ENCODE measurements at places on chromosomes 13 and 19.

DNA sequence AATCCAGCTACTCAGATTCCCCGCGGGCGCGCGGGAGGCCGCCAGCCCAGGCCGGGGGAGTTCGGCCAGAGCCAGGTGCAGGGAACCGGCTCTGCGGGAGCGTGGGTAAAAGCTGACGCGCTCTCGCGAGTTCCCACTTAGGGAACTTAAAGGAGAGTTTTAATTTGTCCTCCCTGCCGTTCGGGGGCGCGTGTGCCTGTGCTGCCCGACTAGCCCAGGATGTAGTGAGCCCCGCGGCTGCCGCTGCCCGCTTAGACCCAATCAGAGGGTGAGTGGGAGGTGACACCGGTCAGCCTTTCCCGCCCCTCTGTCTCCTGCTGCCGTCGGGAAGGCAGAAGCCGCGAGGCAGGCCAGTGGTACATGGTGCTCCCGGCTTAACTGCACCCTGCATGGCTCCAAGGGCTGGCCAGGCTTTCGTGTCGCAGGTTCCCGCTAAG lies 36.0 kb upstream of the NEK3 start:
- H3K27me3 ChIP-seq, result no peaks in the 10 kb centered on the region
- H3K36me3 ChIP-seq, result no peaks in the 10 kb centered on the region
- H3K4me1 ChIP-seq, result peaks cover 22% of the 10 kb centered on the region
- peak overlapping the region; percentile 68 for H3K27ac ChIP-seq

GRCh38 chr19:5624018-5624663 lies 1.3 kb downstream of the SAFB start:
- H3K27ac ChIP-seq, result peak overlapping the region; percentile 97
- peak; percentile 19 for DNase-seq
- H3K36me3 ChIP-seq, result peaks cover 42% of the 10 kb centered on the region
- H3K4me3 ChIP-seq, result peak overlapping the region; percentile 44

- no peak overlapping the region for H3K27ac ChIP-seq
- no peak for DNase-seq
- H3K36me3 ChIP-seq, result no peaks in the 10 kb centered on the region
- H3K4me1 ChIP-seq, result no peaks in the 10 kb centered on the region
- H3K4me3 ChIP-seq, result no peak overlapping the region
These were observed 5.3 kb upstream of the ZNF497 start for GRCh38 chr19:58367698-58368454.

GRCh38 chr19:18834644-18834984 lies 2.9 kb downstream of the UPF1 start:
- H3K4me1 ChIP-seq, result peaks cover 64% of the 10 kb centered on the region
- H3K36me3 ChIP-seq, result peaks cover 11% of the 10 kb centered on the region
- H3K4me3 ChIP-seq, result no peak overlapping the region
- DNase-seq, result no peak
- H3K27me3 ChIP-seq, result no peaks in the 10 kb centered on the region

GRCh38 chr13:95181586-95181985 lies 119.7 kb downstream of the ABCC4 start:
- peaks cover 63% of the 10 kb centered on the region for H3K4me1 ChIP-seq
- H3K36me3 ChIP-seq, result no peaks in the 10 kb centered on the region
- no peak overlapping the region for H3K4me3 ChIP-seq
- H3K27me3 ChIP-seq, result no peaks in the 10 kb centered on the region
- no peak overlapping the region for H3K27ac ChIP-seq

- no peaks in the 10 kb centered on the region for H3K27me3 ChIP-seq
- H3K4me1 ChIP-seq, result peaks cover 31% of the 10 kb centered on the region
- no peak overlapping the region for H3K4me3 ChIP-seq
These were observed 58.4 kb upstream of the C13orf46 start for GRCh38 chr13:114032126-114032799.

- H3K4me1 ChIP-seq, result no peaks in the 10 kb centered on the region
- no peaks in the 10 kb centered on the region for H3K36me3 ChIP-seq
- H3K27me3 ChIP-seq, result no peaks in the 10 kb centered on the region
- H3K27ac ChIP-seq, result no peak overlapping the region
These were observed 97.2 kb upstream of the EDNRB start for GRCh38 chr13:78015782-78016181.

GRCh38 chr13:32802159-32802558 lies 214.1 kb upstream of the KL start:
- H3K4me3 ChIP-seq, result no peak overlapping the region
- no peak overlapping the region for H3K27ac ChIP-seq
- no peaks in the 10 kb centered on the region for H3K27me3 ChIP-seq
- no peak for DNase-seq

GRCh38 chr13:110914331-110915056 lies 375 bp downstream of the ANKRD10 start:
- peak overlapping the region; percentile 77 for H3K27ac ChIP-seq
- H3K4me1 ChIP-seq, result peaks cover 47% of the 10 kb centered on the region
- peak overlapping the region; percentile 26 for H3K4me3 ChIP-seq
- H3K36me3 ChIP-seq, result peaks cover 5% of the 10 kb centered on the region
- peak; percentile 69 for DNase-seq
- no peaks in the 10 kb centered on the region for H3K27me3 ChIP-seq

Data from CD4-positive, alpha-beta memory T cell (primary cell).